ENCODE measurements at places on chromosomes 2 and 18.
A peak's percentile ranks its signal among the peaks of the same experiment; 100 is the strongest.

- no peak for ATAC-seq
Observed at GRCh38 chr2:212973347-212973746, 178.1 kb downstream of the IKZF2 start.

- no peak for ATAC-seq
Observed at GRCh38 chr2:186101616-186102015, 363.0 kb downstream of the FSIP2 start.

GRCh38 chr2:25895610-25896009 lies 17.3 kb upstream of the ASXL2 start:
- no peak for ATAC-seq

GRCh38 chr18:70513502-70514171 lies 224.8 kb downstream of the SOCS6 start:
- no peak for ATAC-seq

DNA sequence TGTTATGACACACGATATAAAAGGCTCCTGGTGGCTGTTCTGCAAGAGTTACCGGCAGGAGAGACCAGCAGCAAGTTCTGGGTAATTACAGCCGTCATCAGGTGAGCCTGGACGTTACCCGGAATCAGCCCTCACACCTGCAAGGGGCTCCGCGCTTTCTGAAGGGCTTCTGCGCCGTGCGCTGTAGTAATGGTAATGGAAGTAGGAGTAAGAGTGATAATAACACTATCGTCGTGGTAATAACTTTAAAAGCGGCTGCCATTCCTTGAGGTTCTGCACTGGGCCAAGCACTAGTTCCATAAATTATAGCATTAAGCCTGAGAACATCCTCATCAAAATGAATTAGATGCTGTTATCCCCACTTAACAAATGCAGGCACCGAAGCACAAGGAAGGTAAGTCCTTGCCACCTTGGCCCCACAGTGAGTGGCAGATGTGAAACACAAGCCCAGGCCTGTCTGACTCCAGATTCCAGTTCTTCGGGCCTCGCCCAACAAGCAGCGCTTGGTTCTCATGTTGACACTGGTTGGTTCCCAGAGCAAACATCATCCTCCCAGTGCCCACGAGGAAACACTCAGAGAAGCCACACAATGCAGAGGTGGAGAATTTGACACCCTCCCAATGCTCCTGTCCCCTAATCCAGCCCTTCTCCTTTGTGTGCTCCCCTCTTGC lies 205.2 kb downstream of the EIPR1 start:
- ATAC-seq, result no peak

DNA sequence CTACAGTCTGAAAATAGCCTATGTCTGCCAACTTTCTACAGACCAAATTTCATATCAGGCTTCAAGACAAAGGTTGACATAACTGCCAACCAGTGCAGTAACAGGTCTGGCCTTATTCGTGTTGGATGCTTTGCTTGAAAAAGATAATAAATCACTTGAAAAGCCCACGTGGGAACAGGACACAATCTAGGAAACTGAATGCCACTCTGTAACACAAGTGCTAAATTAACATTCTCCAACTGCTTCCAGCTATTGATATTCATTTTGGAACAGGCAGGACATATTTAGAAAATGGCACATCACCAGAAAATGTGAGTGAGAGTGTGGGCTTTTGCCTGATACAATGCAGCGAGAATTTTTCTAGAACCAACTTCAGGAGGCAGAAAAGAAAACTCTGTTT lies 165.9 kb upstream of the CCDC150 start:
- no peak for ATAC-seq

- no peak for ATAC-seq
Observed at GRCh38 chr2:148745151-148745851, 100.8 kb downstream of the EPC2 start.

GRCh38 chr2:67159929-67160328 lies 237.2 kb upstream of the ETAA1 start:
- ATAC-seq, result peak; percentile 74

- peak; percentile 5 for ATAC-seq
Observed at GRCh38 chr2:55418512-55419232, 984 bp downstream of the CCDC88A start.

GRCh38 chr18:35296060-35296459 lies 6.0 kb upstream of the ZSCAN30 start:
- ATAC-seq, result no peak

DNA sequence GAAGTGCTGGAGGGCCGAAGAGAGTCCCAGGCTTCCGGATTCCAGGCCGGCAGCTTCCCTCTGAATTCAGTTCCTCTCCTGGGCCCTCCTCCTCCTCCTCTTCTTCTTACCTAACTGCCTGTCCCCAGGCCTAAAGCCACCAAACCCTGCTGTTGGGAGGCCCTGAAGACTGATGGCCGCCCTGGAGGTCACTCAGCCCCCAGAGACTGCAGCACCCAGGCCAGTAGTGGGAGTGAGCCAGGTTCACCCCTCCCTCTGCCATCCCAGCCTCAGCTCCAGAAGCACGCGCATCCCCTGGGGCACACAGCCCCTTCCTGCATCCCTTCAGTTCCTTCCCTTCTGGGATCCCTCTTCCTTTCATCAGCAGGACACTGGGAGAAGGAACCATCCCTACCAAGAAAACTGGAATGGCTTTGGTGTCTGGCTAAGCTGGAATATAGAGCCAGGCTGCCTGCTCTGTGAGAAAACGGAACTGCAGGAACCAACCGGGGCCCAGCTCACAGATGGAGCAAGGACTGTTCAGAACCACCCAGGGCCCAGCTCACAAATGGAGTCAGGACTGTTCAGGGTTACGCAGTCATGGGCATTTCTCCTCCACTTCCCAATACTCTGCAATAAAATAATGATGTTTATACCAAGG lies 127.4 kb downstream of the NDUFA10 start:
- ATAC-seq, result no peak

DNA sequence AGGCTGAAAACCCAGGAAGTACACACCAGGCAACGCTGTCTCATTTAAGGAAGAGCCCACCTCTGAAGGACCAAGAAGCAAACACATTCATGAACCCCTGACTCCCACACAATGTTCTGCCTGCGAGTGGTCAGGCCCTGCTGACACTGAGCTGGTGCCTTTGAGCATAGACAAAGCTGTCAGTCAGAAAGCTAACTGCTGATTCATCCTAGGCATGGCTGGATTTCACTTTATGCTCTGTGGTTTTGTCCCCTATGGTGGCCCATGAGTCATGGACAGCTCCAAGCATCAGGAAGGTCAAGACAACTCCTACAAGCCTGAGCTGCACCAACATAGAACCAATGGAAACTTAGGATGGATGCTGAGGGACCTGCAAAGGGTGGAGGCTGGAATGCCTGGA lies 78.9 kb downstream of the UXS1 start:
- peak; percentile 68 for ATAC-seq

DNA sequence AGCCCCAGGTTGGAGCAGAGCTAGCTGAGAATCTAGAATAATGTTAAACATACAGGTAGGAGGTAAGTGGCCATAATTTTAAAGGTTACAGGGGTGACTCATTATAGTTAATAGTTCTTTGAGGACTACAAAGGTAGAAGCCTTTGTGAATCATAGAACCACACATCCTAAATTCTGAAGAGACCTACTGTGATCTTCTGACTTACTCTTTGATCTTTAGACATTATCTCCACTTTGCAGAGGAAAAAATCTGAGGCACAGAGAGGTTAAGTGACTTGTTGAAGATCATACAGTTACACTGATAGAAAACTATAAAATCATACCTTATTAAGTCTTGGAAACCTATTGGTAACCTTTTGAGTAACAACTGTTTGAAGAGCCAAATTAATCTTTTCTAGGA lies 1051.3 kb upstream of the NRXN1 start:
- no peak for ATAC-seq

DNA sequence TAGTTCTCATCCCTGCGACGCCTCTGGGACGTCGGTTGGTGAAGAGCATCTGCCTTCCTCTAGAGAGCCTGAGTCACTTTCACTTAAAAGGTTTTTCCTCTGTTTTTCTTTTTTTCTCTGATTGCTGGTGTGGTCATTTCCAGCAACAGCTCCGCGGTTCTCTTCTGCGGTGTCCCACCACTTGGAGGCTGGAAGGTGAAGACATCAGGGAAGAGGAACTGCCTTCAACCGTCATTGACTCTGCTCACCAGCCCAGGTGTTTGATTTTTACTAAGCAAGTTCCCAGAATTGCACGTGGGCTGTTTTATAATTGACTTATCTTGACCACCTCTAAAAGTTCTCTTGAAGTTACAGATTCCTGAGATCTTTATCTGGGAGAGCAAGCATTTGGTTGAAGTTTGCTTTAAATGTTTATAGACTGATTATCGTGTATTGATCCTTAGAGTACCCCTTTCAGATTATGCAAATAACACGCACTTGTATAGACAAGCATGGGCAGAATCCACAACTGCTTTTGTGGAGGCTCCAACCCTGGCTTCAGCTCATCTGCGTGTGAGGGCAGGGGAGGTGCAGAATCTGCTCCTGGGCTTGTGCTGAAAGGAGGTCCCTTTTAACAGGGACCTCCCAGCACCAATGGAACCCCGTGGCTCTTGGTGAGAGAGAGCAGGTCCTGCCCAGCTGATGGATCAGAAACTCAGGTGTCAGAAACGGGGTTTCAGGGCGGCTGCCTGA lies 3.5 kb downstream of the CTDP1 start:
- ATAC-seq, result no peak

DNA sequence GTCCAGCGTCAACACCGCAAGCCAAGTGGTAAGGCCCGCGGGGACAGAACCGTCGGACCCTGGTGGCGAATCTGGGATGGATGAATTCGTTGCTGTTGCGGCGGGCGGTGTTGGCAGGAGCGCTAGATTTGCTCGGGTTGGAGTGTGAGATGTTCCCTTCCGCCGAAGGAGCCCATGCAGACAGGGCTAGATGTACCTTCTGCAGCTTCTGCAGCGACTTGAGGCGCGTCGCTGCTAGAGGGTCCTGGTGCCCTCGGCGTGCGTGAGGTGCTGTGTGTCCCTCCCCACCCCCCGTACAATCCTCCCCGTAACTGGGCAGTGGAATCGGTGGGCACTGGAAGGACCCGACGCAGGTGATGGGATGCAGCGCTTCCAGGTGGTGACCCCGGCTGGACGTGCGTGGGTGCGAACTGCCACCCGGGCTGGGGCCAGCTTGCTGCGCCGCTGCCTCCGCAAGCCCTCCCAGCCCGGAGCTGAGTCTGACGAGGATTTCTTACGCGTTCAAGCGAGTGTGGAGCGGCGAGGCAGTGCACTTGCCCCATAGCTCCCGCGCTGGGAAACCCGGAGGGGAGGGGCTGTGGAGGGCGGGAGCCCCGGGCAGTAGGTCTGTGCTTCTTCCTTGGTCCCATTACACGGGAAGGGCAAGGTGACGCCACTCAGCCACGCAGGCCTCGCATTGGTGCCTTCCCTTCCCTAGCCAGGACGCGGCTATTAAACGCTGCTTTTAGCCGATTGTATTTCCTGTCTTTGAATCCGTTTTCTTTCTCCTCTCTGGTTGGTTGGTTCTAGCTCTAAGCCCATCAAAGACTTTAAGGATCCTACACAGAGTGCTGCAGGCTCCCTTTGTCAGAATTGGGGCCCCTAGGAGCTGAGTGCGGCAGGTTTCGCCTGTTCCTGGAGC lies 34.2 kb downstream of the CHRNA1 start:
- peak; percentile 81 for ATAC-seq

DNA sequence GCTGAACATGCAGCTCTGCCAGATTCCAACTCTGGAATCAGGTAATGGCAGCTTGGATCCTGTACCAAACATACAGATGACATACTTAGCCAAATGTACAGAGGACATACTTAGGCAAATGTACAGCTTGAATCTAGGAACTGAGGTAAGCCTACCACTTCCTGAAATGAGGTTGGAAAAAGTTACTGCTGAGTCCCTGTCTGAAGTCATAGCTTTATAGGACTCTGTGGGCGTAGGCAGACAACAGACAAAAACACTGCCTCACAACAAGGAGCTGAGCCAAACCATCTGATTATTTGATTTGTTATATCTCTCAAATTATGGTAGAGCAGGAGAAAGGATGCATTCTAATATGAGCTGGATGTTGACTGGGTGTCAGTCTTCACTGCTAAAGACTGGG lies 290.2 kb upstream of the TCF4 start:
- no peak for ATAC-seq

- no peak for ATAC-seq
Observed at GRCh38 chr2:127820080-127820668, 9.2 kb upstream of the WDR33 start.

- peak; percentile 13 for ATAC-seq
Observed at GRCh38 chr2:189022053-189022481, 47.9 kb downstream of the COL3A1 start.
